ENCODE measurements at places on chromosomes 7 and 10. TPM values are rescaled to one million over a fixed set of nuclear protein-coding genes. Genes with fewer than 3 reads are reported as not detected.

GRCh38 chr7:82345886-82346285, 97.7 kb downstream of the CACNA2D1 start:
- H3K4me3 ChIP-seq: no peak overlapping the region
- no peak overlapping the region for H3K27ac ChIP-seq
- no peaks in the 10 kb centered on the region for H3K36me3 ChIP-seq
- no peaks in the 10 kb centered on the region for H3K4me1 ChIP-seq

SCIN gene
- total RNA-seq: 0.49 TPM

OR2A12 gene
- total RNA-seq: not detected

NEUROD6 gene
- total RNA-seq: not detected

Measured in B cell (primary cell).